ENCODE measurements at places on chromosomes 2 and 18. TPM values are rescaled to one million over a fixed set of nuclear protein-coding genes. Genes with fewer than 3 reads are reported as not detected.

Gene FAM237A
- polyA plus RNA-seq: not detected

Gene NOP58
- 72.8 TPM for polyA plus RNA-seq

Gene DPYSL5
- 3.7 TPM for polyA plus RNA-seq

Gene DSG1
- not detected for polyA plus RNA-seq

Gene LOXL3
- polyA plus RNA-seq: 13.4 TPM

Gene DAPL1
- polyA plus RNA-seq: not detected

Gene MARS2
- polyA plus RNA-seq: 8.4 TPM

Gene GPR155
- 8.5 TPM for polyA plus RNA-seq

Gene THSD7B
- not detected for polyA plus RNA-seq

Gene ZNF892
- polyA plus RNA-seq: 4.7 TPM

Gene ZBTB7C
- polyA plus RNA-seq: 2.3 TPM

Gene TUBB6
- 240 TPM for polyA plus RNA-seq

Gene AQP12B
- polyA plus RNA-seq: 0.50 TPM

Gene CYBRD1
- polyA plus RNA-seq: 1.7 TPM

Gene COL3A1
- polyA plus RNA-seq: 159 TPM

Gene EFHD1
- 12.4 TPM for polyA plus RNA-seq

Gene SERPINE2
- 44.3 TPM for polyA plus RNA-seq

Gene LRATD1
- 0.76 TPM for polyA plus RNA-seq

Gene HOXD8
- polyA plus RNA-seq: not detected

Gene GKN1
- not detected for polyA plus RNA-seq

Gene EFEMP1
- polyA plus RNA-seq: 2.4 TPM

Gene PIK3C3
- polyA plus RNA-seq: 29.6 TPM

Gene SRD5A2
- polyA plus RNA-seq: not detected

Gene TM4SF20
- polyA plus RNA-seq: 0.19 TPM

Gene DSC2
- polyA plus RNA-seq: 15.9 TPM

Gene VSNL1
- polyA plus RNA-seq: 1.3 TPM

Gene DES
- 17.5 TPM for polyA plus RNA-seq

Gene TMEM247
- not detected for polyA plus RNA-seq

Gene ERICH2
- 2.9 TPM for polyA plus RNA-seq

Gene AQP12A
- polyA plus RNA-seq: 0.50 TPM

Gene INHBB
- not detected for polyA plus RNA-seq

Gene KIAA2012
- 0.05 TPM for polyA plus RNA-seq

Gene ATP6V1C2
- 1.1 TPM for polyA plus RNA-seq

Gene TEKT4
- not detected for polyA plus RNA-seq

Gene SERPINB10
- not detected for polyA plus RNA-seq
